Cerebellum (tissue), 4 donors: ENCODE measurements at places on chromosomes 11 and 22. TPM values are rescaled to one million over a fixed set of nuclear protein-coding genes. Genes with fewer than 3 reads are reported as not detected.

The TNNI2 gene
- not detected for total RNA-seq

The MSANTD4 gene
- 49.1 TPM for total RNA-seq

- no peak for DNase-seq
Observed at GRCh38 chr11:122734848-122735496, 79.5 kb downstream of the UBASH3B start.

DNA sequence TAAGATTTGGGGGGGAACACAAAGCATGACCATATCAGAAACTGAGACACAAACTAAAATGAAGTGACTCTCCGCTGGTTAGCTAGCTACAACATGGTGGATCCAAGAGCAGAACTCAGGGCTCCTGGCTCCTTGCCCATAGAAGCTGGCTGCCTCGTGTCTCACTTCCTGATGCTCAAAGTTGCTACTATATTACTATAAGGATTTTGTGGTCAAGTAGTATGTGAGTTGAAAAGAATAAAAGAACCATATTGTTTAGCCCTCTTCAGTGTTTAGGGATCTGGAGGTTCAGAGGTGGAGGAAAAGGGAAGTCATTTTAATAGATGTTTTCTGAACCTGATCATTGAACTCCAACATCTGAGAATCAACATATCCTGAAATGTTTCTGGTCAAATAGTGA lies 16.9 kb upstream of the SIK2 start:
- no peak for DNase-seq

DNA sequence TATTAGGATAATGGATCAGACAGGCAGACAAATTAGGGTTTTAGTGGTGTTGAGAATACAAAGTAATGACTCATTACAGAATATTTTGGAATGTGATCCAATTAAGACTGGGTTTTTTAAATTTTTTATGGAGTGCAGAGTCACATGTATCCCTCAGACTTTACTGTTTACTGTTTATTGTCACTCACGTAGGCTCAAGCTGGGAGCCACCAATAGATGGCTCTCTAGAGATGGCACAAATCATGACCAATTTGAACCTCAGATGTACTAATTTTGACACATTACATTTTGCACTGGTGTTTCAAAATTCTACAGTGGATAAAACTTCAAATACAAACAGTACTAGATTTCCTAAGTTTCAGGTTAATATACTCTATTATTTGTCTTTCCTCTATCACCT lies 53.6 kb upstream of the ANO3 start:
- no peak for DNase-seq

DNA sequence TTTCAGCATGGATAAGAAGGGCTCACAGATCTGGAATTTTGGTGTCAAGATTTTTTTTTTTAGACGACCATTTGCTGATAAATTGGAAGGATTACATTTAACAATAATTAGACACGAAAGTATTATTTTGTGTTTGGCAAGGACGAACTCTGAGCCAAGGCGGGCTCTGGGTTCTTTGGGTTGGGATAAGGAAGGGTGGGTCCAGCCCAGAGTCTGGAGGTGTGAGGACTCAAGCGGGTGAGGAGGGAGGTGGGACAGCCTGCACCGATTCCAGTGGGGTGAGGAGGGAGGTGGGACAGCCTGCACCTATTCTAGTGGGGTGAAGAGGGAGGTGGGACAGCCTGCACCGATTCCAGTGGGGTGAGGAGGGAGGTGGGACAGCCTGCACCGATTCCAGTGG lies 4.1 kb downstream of the B3GAT1 start:
- DNase-seq: no peak

- no peak for DNase-seq
Observed at GRCh38 chr22:30305519-30305905, 16.2 kb upstream of the CASTOR1 start.

- no peak for DNase-seq
Observed at GRCh38 chr11:60370811-60371298, 7.5 kb upstream of the MS4A7 start.
